Neural crest cell (in vitro differentiated cells): ENCODE measurements at places on chromosomes 13 and 19. TPM values are rescaled to one million over a fixed set of nuclear protein-coding genes. Genes with fewer than 3 reads are reported as not detected.

GRCh38 chr13:47277774-47278173, 380.9 kb upstream of the HTR2A start:
- peaks cover 8% of the 10 kb centered on the region for H3K4me1 ChIP-seq
- peaks cover 2% of the 10 kb centered on the region for H3K36me3 ChIP-seq
- DNase-seq, result no peak
- no peaks in the 10 kb centered on the region for H3K27me3 ChIP-seq
- no peak overlapping the region for H3K4me3 ChIP-seq

DNA sequence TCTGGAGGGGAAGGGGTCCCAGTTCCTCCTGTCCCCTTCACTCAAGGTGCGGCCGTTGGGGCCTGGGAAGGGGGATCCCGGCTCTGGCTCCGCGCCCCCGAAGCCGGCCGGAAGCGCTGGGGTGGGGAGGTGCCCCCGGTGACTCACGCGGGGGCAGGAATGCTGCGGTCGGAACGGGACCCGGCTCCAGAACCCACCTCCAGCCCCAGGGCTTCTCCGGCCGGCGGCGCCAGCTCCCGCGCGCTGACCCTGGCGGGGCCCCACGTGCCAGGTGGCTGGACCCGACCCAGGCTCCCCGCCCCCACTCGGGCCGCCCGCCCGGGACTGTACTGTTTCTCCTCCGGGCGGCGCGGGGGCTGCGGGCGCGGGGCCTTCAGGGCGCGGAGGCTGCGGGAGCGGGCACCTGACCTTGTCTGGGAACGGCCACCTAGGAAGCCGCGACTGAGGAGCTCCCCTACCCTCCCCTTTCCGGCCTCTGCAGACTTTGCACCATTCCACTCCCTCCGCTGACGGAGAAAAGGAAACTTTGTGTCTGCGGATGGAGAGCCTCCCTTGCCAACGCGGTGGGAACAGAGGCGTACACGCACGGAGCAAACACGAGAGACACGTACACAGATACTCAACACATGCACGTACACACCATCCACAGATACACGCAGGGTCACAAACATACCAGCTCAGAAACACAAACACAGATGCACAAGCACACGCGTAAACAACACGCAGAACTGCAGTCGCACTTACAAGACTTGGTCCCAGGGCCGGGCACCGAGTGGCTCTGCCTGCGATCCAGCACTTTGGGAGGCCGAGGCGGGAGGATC, 7.2 kb downstream of the AXL start:
- peak overlapping the region; percentile 58 for H3K27ac ChIP-seq
- peaks cover 44% of the 10 kb centered on the region for H3K4me1 ChIP-seq
- H3K36me3 ChIP-seq, result no peaks in the 10 kb centered on the region
- H3K27me3 ChIP-seq, result peaks cover 25% of the 10 kb centered on the region
- H3K4me3 ChIP-seq, result peak overlapping the region; percentile 86
- DNase-seq, result peak; percentile 31

- H3K36me3 ChIP-seq, result no peaks in the 10 kb centered on the region
- no peak for DNase-seq
- H3K4me3 ChIP-seq, result no peak overlapping the region
- peaks cover 11% of the 10 kb centered on the region for H3K27me3 ChIP-seq
- no peaks in the 10 kb centered on the region for H3K4me1 ChIP-seq
Observed at GRCh38 chr19:10535613-10536012, 8.1 kb upstream of the ATG4D start.

GRCh38 chr13:113022745-113023574, 53.9 kb downstream of the MCF2L start:
- peak overlapping the region; percentile 89 for H3K4me3 ChIP-seq
- no peaks in the 10 kb centered on the region for H3K27me3 ChIP-seq
- H3K4me1 ChIP-seq, result peaks cover 58% of the 10 kb centered on the region
- peaks cover 17% of the 10 kb centered on the region for H3K36me3 ChIP-seq

- peaks cover 14% of the 10 kb centered on the region for H3K4me1 ChIP-seq
- no peaks in the 10 kb centered on the region for H3K36me3 ChIP-seq
Observed at GRCh38 chr13:73220966-73221720, 162.3 kb downstream of the KLF5 start.

Gene AMH
- total RNA-seq, result 71.6 and 79.1 TPM in 2 replicates

DNA sequence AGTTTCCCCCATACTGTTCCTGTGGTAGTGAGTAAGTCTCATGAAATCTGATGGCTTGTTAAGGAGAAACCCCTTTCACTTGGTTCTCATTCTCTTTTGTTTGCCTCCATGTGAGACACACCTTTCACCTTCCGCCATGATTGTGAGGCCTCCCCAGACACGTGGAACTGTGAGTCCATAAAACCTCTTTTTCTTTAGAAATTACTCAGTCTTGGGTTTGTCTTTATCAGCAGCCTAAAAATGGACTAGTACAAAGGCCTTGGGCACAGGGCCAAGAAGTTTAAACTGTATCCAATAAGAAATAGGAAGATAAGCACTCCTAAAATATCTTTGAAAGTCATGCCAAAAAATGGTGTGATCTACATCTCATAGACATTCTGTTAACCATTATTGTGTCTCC, 176.9 kb downstream of the TBC1D4 start:
- no peak overlapping the region for H3K4me3 ChIP-seq
- DNase-seq, result no peak
- H3K36me3 ChIP-seq, result peaks cover 3% of the 10 kb centered on the region
- no peak overlapping the region for H3K27ac ChIP-seq
- no peaks in the 10 kb centered on the region for H3K4me1 ChIP-seq

GRCh38 chr13:59016250-59016649, 1147.5 kb downstream of the DIAPH3 start:
- H3K4me1 ChIP-seq, result no peaks in the 10 kb centered on the region
- no peak overlapping the region for H3K27ac ChIP-seq
- DNase-seq, result no peak
- no peaks in the 10 kb centered on the region for H3K36me3 ChIP-seq
- no peak overlapping the region for H3K4me3 ChIP-seq

Gene ZNF556
- 0.05 TPM in 2 replicates for total RNA-seq

- H3K4me1 ChIP-seq, result no peaks in the 10 kb centered on the region
- no peak overlapping the region for H3K27ac ChIP-seq
- no peak overlapping the region for H3K4me3 ChIP-seq
Observed at GRCh38 chr13:55652657-55653056, 1488.1 kb upstream of the PRR20A start.

- H3K4me1 ChIP-seq, result no peaks in the 10 kb centered on the region
- no peak overlapping the region for H3K4me3 ChIP-seq
- no peak overlapping the region for H3K27ac ChIP-seq
- no peak for DNase-seq
- peaks cover 3% of the 10 kb centered on the region for H3K27me3 ChIP-seq
Observed at GRCh38 chr13:31517599-31517998, 221.7 kb upstream of the RXFP2 start.

- no peak for DNase-seq
- no peak overlapping the region for H3K4me3 ChIP-seq
- H3K27me3 ChIP-seq, result no peaks in the 10 kb centered on the region
- peaks cover 41% of the 10 kb centered on the region for H3K4me1 ChIP-seq
- no peaks in the 10 kb centered on the region for H3K36me3 ChIP-seq
- no peak overlapping the region for H3K27ac ChIP-seq
Observed at GRCh38 chr13:24267274-24267673, 42.1 kb upstream of the C1QTNF9 start.

DNA sequence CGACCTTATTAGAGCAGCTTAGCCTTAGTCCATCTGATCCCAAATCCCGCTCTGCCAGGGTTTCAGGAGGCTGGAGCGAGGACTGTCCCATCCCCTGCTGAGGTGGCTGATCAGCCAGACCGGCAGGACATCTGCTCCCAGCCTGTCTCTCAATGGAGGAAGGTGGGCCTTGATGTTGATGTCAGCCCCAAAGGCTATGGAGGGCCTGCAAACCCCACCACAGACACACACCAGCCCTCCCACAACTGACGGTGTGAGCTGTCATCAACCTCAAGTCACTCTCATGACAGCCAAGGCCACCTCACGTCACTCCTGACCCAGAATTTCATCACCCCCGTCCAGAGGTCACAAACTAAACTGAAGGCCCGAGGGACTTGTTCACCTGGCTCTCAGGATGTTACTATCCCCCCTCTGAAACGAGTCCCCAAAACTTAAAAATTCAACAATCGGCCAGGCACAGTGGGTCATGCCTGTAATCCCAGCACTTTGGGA, 25.5 kb downstream of the RHPN2 start:
- H3K36me3 ChIP-seq, result peaks cover 12% of the 10 kb centered on the region
- H3K4me3 ChIP-seq, result no peak overlapping the region
- no peaks in the 10 kb centered on the region for H3K27me3 ChIP-seq
- H3K4me1 ChIP-seq, result peaks cover 15% of the 10 kb centered on the region
- H3K27ac ChIP-seq, result peak overlapping the region; percentile 27

Gene CILP2
- total RNA-seq, result 2.7 and 2.9 TPM in 2 replicates

- peak overlapping the region; percentile 96 for H3K27ac ChIP-seq
- peaks cover 9% of the 10 kb centered on the region for H3K36me3 ChIP-seq
- H3K4me3 ChIP-seq, result peak overlapping the region; percentile 99
- H3K4me1 ChIP-seq, result peaks cover 34% of the 10 kb centered on the region
Observed at GRCh38 chr19:49677901-49678674, 1.0 kb downstream of the PRMT1 start.

DNA sequence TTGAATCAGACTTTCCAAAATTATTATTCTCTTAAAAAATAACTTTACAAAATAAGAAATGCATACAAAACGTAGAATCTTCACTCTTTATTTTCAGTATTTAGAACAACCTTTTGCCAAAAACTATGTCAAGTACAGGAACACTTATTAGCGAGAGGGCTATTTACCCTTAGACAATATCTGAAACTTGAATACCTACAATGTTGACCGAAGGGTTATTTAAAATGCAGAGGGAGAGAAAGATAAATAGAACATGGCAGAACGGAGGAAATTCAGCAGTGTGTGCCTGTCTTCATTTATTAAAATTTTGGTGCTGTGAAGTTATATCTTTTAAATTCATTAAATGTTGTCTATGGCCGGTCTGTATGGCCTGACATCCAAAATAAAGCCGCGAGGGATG, 198.8 kb downstream of the EFNB2 start:
- peaks cover 31% of the 10 kb centered on the region for H3K4me1 ChIP-seq
- H3K27ac ChIP-seq, result no peak overlapping the region
- H3K36me3 ChIP-seq, result peaks cover 29% of the 10 kb centered on the region
- no peak overlapping the region for H3K4me3 ChIP-seq
- H3K27me3 ChIP-seq, result no peaks in the 10 kb centered on the region

DNA sequence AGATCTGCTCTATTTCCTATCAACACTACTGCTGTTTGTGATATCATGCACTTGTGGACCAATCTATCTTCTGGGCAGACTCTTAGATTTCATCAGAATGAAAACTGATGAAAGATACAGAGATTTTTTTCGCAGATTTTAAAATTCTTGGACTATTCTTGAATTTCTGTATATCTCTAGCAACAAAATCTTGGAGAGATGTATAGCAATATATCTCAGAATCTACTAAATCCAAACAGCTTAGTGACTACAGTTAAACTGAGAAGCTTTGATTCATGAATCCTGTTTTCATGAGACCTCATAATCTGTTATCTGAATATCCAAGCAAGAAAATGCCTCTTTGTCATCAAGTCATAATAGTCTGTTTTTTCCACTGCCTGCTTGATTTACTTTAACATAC, 28.0 kb upstream of the FREM2 start:
- H3K4me3 ChIP-seq, result no peak overlapping the region
- H3K27ac ChIP-seq, result no peak overlapping the region
- H3K36me3 ChIP-seq, result no peaks in the 10 kb centered on the region
- no peaks in the 10 kb centered on the region for H3K27me3 ChIP-seq

Gene DENND1C
- total RNA-seq, result not detected in 2 replicates

Gene KLK2
- not detected in 2 replicates for total RNA-seq

GRCh38 chr19:13163609-13164342, 13.6 kb downstream of the IER2 start:
- no peaks in the 10 kb centered on the region for H3K27me3 ChIP-seq
- DNase-seq, result peak; percentile 64
- H3K4me1 ChIP-seq, result peaks cover 49% of the 10 kb centered on the region
- H3K27ac ChIP-seq, result peak overlapping the region; percentile 94
- H3K36me3 ChIP-seq, result no peaks in the 10 kb centered on the region

DNA sequence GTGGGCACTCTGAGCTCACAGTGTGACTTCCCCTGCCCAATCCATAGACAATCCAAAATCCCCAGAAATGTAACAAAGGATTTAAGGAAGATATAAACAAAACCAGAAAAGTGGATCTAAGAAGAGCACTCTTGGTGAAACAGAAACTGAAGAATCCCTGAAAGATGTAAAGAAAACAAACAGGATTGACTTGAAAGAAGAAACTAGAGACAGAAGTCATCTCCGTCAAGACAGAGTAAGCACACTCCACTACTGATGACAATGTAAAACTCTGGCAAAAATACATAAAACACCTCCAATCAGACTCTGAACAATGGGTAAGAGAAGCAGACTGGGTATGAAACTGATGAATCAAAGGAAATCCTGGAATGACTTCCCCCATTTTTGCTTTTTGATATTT, 13.5 kb downstream of the TUBGCP3 start:
- H3K36me3 ChIP-seq, result peaks cover 20% of the 10 kb centered on the region
- H3K27ac ChIP-seq, result no peak overlapping the region
- no peak overlapping the region for H3K4me3 ChIP-seq
- no peak for DNase-seq
- H3K27me3 ChIP-seq, result no peaks in the 10 kb centered on the region

Gene NUP58
- 81.7 and 81.9 TPM in 2 replicates for total RNA-seq

GRCh38 chr19:29162694-29163093, 50.3 kb downstream of the UQCRFS1 start:
- H3K27me3 ChIP-seq, result peaks cover 53% of the 10 kb centered on the region
- H3K4me1 ChIP-seq, result no peaks in the 10 kb centered on the region

Gene ZNF66
- 16.4 and 19.0 TPM in 2 replicates for total RNA-seq
